ENCODE measurements at places on chromosomes 16 and 17.
A peak's percentile ranks its signal among the peaks of the same experiment; 100 is the strongest.

GRCh38 chr16:51392521-51393187, 241.6 kb upstream of the SALL1 start:
- peak; percentile 4 for DNase-seq

- peak; percentile 70 for DNase-seq
These were observed 215.5 kb downstream of the MRTFB start for GRCh38 chr16:14286368-14287230.

DNA sequence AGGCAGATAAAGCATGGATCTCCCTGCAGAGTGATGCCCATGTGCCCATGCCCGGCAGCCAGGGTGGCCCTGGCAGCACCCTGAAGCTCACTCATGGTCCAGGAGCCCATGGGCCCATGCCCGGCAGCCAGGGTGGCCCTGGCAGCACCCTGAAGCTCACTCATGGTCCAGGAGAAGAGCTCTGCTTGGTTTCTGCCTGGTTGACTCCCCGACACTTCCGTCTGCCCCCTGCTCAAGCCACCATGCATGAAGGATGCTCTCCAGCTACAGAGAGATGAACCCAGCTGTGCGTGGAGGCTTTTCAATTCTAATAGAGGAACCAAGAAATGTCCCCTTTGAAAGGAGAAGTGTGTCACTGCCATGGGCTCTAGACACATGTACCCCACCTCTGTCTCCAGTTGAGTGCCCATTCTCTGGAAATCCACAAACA, 8.7 kb downstream of the CCL17 start:
- no peak for DNase-seq

DNA sequence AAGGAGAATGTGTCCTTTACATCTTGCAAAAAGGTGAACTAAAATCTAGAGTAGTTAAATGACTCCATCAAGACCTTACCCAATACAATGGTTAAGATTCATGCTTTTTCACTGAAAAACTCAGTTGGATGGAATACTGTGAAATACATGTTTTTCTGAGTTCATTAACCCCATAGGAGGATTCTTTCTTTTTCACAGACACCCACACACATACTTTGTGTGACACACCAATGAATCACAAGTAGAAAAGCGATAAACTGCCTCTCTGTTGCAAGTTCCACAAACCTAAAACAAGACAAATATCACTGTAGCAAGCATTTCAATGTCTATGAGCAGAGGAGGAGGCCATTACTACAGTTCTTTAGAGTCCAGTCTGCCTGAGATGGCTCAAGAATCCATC, 258.8 kb upstream of the CDH5 start:
- no peak for DNase-seq

GRCh38 chr17:46978489-46979146, 435 bp downstream of the RPRML start:
- DNase-seq, result no peak

DNA sequence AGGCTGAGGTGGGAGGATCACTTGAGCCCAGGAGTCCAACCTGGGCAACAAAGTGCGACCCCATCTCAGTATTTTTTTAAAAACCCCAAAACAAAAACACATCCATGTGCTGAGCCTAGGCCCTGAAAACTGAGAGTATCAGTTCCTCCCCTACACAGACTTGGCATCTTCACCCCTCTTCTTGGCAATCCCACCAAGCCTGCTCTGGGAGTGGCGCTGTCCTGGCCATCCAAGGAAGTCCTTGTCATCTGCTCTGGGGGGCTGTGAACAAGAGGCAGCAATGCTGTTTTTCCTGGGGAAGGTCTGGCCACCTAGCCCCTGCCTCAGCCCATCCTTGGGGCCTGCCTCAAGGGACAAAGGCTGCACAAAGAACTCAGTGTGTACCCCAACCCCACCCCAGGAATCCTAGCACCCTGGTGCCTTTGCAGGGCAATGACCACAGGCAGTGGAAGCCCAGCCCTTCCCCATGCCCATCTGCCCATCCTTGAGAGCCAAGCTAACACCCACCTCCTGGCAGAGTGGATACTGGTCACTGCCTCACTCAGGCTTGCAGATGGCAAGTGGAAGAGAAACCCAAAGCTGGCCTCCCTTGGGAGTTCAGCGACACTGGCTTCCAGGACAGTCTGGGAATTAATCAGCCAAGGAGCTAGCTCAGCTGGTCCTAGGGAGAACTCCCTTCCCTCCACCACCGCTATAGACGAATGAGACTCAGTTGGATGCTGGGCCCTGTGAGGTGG, 14.8 kb upstream of the GFOD2 start:
- DNase-seq, result no peak

GRCh38 chr17:64788286-64789060, 126.4 kb upstream of the SMURF2 start:
- no peak for DNase-seq

- DNase-seq, result no peak
These were observed 129.6 kb upstream of the TNRC6C start for GRCh38 chr17:77828749-77829539.

GRCh38 chr16:4198816-4199215, 43.1 kb downstream of the SRL start:
- DNase-seq, result no peak

DNA sequence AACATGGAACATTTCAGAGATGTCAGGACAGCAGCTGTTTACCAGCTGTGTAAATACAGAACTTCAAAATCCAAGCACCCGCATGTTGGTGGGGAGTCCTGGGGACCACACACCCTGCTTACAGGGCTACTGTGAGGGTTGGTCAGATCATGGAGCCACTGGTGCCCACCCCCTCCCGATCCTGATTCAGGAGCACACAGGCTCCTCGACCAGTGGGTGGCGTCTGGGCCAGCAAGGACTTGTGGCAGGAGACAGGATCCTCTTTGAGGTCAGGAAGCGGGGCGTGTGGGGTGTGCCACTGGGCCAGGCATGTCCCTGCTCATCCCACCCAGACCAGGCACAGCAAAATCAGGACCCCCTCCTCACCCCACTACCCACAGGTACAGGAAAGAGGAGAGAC, 83.6 kb downstream of the SDK2 start:
- DNase-seq, result no peak

- peak; percentile 78 for DNase-seq
These were observed 454 bp downstream of the CCDC40 start for GRCh38 chr17:80036715-80037477.

DNA sequence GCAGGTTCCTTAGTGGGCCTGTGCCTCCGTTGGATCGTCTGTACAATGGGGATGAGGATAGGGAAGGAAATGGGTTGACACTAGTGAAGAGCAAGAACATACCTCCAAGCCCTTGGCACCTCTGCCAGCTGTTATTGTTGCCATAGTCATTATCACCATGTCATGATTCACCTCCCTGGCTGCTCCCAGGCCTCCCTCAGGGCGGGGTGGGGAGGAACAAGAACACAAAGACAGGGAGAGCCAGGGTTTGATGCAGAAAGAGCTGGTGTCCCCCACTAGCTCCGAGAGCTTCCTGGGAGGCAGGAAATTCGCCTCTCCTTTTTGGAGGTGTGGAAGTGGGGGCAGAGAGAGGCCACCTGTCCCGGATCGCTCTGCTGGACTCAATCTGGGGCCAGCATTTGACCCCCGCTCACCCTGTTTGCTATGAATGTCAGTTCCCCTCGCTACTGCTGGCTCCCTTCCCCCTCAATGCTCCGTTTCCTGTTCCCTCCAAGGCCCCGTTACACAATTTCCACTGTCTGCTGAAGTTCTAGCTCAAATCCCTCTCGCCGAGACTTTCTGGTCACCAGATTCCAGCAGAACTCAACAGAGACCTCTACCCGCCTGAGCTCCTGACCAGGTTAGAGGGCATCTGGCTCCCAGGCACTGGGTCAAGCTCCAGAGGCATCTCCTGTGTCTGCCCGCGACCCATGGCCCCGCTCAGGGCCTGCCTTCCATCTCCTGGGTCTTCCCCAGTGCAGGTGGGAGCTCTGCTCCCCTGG, 9.1 kb downstream of the TIMP2 start:
- peak; percentile 40 for DNase-seq

- no peak for DNase-seq
These were observed 6.1 kb upstream of the KRTAP2-4 start for GRCh38 chr17:41071606-41072360.

DNA sequence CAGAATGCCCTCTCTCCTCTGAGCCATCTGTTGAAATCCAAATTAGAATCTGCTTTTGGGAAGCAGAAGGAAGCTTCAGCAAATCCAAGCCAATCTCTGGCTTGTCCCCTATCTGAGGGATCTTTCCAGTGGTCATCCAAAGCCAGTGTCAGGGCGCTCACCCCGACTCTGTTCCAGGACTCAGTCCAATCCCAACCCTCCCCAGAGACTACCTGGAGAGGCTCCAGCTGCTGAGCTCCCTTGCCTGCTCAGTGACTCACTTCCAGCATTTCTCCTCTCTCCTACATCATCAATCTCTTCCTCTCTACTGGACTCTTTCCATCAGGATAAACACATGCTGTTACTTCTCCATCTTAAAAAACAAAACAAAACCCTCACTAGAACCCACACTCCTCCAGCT, 2.4 kb downstream of the MATCAP1 start:
- DNase-seq, result no peak

- no peak for DNase-seq
These were observed 50.4 kb downstream of the PPM1E start for GRCh38 chr17:58806046-58806445.

GRCh38 chr16:25064937-25065336, 46.6 kb upstream of the LCMT1 start:
- peak; percentile 61 for DNase-seq

DNA sequence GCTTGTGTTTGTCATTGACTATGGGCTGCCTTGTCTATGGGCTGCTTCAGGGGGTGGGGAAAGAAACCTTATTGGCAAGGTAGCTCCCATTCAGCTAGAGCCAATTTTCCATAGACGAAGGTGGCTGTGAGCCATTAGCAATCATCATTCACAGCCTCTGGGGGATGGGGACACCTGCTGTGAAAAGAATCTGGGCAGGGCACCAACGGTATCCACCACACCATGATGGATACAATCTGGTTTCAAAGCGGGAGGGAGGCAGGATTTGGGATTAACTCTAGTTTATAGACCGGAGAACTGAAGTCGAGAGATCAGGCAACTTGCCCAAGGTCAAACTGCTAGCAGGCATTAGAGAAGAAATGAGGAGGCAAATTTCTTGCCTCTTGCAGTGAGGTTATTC, 182.3 kb downstream of the SHISA9 start:
- DNase-seq, result no peak

- no peak for DNase-seq
These were observed 9.1 kb downstream of the CTCF start for GRCh38 chr16:67571464-67571863.

GRCh38 chr17:57877803-57878377, 28.0 kb upstream of the MRPS23 start:
- DNase-seq, result no peak

- no peak for DNase-seq
These were observed 32.7 kb downstream of the YWHAE start for GRCh38 chr17:1367351-1367745.

GRCh38 chr16:11871193-11871592, 19.9 kb upstream of the RSL1D1 start:
- no peak for DNase-seq

GRCh38 chr16:83732536-83732935, 75.2 kb upstream of the HSBP1 start:
- no peak for DNase-seq

GRCh38 chr17:17344507-17345293, 41.5 kb downstream of the NT5M start:
- DNase-seq, result no peak

- DNase-seq, result no peak
These were observed 22.7 kb upstream of the CYTH1 start for GRCh38 chr17:78804777-78805176.

DNA sequence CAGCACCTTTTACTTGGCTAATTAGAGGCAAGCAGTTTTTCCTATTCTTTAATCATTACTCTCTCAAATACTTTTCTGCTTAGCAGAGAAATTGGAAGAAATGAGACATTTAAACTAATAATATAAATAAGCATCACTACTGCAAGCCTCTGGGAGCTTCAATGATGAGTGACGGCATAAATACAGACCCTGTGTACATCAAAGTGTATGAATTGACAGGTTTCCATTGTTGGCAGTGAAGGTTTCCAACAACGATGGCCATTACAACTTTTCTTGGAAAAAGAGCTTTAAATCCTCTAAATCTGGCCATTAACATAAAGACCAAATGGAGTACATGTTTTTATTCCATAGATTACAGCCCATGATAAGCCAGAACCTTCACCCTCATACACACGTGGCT, 39.4 kb upstream of the CACNG5 start:
- no peak for DNase-seq

DNA sequence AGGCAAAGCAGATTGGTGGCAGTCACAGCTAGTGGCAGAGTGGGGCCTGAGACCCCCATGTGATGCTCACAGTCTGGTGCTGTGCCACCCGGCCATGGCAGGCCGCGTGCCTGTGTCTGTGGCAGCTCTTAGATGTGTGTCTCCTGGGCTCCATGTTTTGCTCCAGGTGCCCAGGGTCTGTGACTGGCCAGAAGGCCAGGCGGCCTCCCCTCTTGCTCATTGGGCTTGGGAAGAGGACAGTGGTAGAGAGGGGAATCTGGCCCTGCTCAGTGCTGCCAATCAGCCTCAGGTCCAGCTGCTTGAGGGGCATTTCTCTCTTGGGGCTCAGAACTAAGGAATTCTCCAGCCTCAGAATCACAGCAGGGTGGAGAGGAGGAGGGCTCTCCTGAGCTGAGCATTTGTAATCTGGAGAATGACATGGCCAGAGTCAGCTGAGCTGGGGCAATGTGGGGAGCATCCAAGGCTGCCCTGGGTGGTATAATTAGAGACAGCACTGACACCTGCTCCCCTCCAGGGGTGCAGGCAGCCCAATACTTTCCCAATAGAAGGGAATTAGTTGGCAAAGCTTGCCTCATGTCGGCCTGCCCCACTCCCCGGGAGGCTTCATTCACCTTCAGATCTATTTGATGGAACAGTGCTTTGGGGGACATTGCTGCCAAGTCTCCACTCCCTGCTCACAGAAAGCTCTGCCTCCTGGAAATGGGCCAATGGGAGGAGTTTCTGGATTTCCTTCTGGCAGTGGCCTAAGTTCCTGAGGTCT, 2.7 kb upstream of the LASP1NB start:
- DNase-seq, result peak; percentile 87

DNA sequence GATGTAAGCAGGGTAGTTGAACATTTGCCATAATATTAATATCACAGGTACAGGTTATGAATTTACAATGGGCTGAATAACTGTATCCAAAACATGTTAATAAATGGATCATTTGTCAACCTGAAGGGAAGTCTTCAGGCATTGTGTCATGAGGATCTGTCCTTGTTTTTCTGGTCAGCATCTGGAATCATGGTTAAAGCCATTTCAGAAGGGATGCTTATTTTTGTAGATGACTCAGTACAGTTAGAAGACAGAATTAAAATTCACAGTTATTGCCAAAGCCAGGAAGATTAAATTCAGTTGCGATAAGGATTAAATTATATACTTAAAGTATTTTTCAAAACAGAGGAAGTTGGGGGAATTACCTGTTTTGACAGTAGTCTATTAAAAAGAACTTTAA, 8.0 kb downstream of the PSMD11 start:
- DNase-seq, result no peak

- no peak for DNase-seq
These were observed 96.2 kb downstream of the ASIC2 start for GRCh38 chr17:33196883-33197282.

- DNase-seq, result no peak
These were observed 87.1 kb downstream of the KCNJ12 start for GRCh38 chr17:21463204-21463661.
